Stimulated activated CD8-positive, alpha-beta memory T cell treated with anti-CD3 and anti-CD28 coated beads, Interleukin-15, amount 100 ng/mL, for 1 hour (primary cell): ENCODE measurements at places on chromosomes 11 and 22.

GRCh38 chr22:45452565-45453379 lies 39.3 kb downstream of the RIBC2 start:
- DNase-seq, result no peak

- DNase-seq, result no peak
Measured at GRCh38 chr11:127044535-127044934, 44.0 kb upstream of the KIRREL3 start.

DNA sequence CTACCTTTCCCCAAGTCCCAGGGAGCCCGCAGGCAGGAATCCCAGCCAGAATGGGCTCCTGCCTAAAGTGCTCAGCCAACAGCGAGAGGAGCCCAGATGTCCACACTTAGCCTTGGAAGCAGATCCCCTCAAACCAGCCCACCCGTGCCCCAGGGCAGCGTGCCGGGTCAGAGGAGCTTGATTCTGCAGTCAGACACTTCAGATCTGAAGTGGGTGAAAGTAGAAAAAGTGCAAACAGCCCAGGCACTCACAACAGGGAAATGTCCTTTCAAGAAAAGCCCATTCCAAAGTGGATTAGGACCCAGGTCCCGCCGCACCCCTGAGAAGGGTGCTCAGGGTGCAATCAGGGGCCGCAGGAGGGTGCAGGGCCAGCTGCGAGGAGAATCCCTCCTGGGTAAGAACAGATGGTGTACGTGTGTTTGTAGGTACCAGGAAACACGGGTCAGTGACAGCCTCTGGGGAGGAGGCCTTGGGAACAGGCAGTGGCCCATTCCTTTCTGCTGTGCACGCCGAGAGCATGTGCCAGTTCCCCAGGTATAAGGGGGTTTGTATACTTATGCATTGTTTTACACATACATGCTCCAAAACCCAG lies 17.7 kb downstream of the ELFN2 start:
- DNase-seq, result no peak

DNA sequence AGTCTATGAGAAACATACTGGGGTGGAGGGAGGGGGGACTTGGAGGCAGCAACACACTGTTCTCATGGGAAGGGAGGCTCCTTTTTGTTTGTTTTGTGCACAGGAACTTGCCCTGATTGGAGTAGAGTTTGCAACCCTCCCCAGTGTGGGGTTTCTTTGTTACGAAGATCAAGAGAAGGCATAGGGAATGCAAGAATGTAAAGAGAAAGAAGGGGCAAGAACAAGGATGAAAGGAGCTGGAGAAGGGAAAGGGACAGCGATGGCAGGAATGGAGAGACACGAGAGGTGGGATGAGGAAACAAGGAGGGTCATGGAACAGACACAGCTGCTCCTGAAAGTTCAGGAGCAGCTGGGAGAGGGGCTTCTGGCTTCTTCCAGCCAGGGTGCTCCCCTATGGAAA lies 611.7 kb downstream of the NTM start:
- no peak for DNase-seq

DNA sequence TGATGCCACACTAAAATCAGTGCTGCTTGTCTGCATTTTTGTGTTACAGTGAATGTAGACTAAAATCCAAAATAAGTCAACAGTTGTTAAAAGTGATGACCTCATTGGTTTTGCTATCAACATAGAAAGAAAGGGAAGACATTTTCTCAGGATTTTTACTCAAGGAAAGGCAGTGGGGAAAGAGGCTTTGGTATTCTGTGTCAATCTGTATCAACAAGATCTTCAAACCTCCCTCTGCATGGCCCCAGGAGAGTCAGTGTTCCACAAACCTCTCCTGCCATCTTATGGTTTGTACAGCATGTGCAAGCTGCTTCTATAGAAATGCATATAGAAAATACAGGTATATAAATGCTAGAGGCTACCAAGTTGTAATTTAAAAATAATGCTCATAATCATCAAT lies 13.8 kb upstream of the OR51M1 start:
- no peak for DNase-seq

DNA sequence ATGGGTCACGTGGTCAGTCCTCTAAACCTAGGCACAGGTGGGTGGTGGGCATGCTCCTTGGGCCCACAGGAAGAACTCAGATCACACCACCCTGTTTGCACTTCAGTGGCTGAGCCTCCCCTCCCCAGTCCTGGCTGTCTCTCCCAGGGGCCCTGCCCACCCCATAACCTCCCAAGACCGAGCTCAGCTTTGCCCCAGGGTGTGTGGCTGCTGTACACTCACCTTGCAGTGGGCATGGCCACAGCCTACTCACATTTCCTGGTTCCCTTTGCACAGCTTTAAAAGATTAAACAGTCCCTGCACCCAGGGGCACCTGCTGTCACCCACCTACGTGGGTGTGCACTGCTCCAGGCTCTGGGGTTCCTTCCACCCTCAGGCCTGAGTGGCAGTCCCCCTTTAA lies 13.8 kb downstream of the TRIOBP start:
- DNase-seq, result no peak

- DNase-seq, result no peak
Measured at GRCh38 chr11:62398011-62398994, 20.5 kb upstream of the SCGB1A1 start.

DNA sequence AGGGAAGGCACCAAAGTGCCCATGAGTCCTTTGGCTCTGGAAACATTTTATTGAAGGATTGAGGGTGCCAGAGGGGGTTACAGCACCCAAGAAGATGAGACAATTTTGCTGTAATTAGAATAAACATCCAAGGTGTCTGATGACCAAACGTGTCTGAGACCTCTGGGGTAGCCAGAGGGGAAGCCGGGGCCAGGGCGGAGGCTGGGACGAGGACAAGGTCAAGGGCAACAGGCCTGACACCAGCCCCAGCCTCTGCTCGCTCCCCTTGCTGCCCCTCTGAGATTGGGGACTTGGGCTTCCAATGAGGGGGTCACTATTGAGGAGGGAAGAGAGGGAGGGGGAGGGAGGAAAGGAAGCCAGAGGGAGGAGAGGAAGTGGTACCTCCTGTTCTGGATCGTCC lies 25.6 kb downstream of the TMPRSS6 start:
- DNase-seq, result no peak

- DNase-seq, result no peak
Measured at GRCh38 chr11:59145534-59145933, 2.9 kb downstream of the FAM111A start.

DNA sequence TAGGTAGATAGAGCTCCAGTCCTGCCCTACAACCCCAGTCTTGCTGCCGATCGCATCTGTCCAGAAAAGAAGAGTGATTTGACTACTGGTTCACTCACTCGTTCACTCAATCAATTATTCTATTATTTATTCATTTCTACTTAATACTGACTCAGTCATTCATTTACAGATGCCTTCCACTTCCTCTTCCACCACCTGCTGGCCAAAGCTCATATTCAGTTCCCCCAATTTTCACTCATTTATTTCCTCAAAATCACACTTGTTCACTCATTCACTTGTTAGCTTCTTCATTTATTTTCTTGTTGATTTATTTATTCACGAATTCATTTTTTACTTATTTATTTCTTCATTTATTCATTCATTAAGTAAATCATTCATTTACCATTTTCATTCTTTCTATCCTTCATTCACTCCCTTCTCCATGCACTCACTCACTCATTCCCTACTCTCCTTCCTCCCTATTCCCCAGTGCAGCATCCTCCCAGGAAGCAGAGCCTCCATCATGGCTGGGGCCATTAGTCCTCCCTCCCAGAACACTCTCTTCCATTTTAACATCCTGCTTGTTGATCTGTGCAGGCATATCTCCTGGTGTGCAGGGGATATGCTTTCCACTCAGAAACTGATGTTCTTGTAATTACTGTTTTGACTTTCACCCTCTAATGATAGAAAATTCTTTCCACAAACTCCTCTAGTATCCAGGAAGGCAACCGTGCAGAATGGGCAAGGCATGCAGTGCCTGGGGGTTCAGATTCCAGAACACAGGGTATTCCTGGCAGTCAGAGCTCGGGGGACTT lies 281.0 kb downstream of the TENM4 start:
- DNase-seq, result no peak

DNA sequence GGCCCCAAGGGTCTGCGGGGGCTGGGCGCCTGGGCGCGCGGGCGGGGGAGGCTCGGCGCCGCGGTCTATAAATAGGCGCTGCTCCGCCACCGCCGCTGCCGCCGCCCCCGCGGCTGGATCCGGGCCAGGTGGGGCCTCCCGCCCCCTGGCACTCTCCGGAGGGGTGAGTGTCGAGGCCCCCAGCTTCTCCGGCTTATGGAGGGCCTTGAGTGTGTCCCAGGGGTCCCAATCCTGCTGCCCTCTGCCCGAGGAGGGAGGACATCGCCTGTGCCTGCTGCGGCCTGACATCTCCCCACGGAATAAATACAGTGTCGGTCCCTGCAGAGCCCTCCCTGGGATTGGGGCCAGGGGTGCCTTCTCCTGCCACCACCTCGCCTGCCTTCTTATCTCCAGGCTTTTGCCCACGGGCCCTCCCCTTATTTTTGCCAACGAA lies 4.3 kb upstream of the GP1BB start:
- DNase-seq, result no peak

- no peak for DNase-seq
Measured at GRCh38 chr11:96622026-96622634, 232.3 kb downstream of the JRKL start.

- peak; percentile 41 for DNase-seq
Measured at GRCh38 chr22:20080445-20080775, 369 bp downstream of the DGCR8 start.

DNA sequence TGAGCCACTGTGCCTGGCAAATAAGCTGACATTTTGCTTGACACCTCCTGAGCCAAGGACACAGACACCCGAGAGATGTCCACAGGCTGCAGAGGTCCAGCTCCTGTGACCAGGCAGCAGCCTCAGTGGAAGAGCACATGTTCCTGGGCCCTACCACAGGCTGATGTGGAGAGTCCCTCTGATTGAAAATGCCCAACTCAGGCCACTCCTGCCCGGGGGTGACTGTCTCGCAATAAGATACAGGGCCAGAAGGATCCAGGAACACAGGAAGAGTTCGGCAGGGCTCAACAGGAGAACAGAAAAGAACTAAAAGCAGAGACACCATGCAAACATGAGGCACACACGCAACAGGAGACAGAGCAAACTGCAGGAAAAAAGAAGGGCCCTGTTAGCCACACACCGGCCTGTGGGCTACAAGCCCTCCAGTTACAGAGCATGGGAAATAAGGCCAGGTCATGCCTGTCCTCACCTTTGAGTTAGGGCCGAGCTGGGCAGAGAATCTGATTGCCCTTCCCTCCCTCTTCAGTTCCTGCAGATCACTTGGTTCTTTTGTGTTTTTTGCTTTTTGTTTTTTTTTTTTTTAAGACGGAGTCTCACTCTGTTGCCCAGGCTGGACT lies 28.3 kb upstream of the MALAT1 start:
- no peak for DNase-seq

- no peak for DNase-seq
Measured at GRCh38 chr11:15497366-15497765, 382.6 kb downstream of the INSC start.

- no peak for DNase-seq
Measured at GRCh38 chr11:33959855-33960400, 68.1 kb upstream of the LMO2 start.

DNA sequence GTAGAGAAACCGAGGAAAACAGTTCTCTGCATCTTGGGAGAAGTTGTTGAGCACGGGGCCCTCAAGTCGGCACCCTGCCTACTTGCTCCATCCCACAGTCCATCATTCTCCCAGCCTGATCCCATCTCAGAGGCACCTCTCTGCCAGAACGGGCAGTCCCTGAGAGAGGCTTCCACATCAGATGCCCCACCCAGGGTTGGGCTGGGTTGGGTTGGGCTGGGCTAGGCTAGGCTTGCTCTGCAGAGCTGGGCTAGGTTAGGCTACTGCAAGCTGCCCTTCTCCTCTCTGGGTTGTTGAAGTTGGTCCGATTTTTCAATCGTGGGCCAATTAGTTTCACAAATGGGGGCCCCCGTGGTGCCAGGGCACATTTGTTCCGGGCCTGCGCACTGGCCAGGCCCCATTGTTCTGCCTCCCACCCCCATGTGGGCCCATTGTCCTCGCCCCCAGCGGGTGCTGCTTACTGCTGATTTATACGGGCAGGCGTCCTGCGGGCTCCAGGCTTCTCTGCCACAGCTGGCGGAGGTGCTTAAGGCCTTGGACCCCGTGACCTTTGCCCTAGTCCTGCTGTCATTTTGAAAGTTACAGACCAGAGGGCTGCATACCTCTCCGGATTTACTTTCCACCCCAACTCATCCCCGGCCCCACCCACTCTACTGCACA lies 63.7 kb upstream of the NNMT start:
- DNase-seq, result no peak

DNA sequence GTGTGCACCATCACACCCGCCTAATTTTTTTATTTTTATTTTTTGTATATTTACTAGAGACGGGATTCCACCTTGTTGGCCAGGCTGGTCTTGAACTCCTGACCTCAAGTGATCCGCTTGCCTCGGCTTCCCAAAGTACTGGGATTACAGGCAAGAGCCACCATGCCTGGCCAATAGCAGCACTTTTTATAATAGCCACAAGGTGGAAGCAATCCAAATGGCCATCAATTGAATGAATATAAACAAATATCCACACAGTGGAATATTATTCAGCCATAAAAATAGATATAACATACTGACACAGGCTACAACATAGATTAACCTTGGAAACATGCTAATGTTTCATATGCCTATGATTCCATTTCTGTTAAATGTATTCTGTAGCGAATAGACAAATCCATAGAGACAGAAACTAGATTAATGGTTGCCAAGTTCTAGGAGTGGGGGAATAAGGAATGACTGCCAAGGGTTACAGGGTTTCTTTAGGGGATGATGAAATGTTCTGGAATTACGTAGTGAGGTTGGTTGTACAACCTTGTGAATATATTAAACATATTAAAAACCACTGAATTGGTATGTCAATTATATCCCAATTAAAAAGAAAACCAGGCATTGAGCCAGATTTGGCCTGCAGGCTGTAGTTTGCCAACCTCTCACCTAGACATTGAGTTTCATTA lies 4.8 kb downstream of the VPS51 start:
- no peak for DNase-seq

GRCh38 chr11:59600234-59600633 lies 15.3 kb downstream of the OSBP start:
- DNase-seq, result no peak

GRCh38 chr11:128832121-128832497 lies 35.0 kb downstream of the KCNJ1 start:
- DNase-seq, result no peak

DNA sequence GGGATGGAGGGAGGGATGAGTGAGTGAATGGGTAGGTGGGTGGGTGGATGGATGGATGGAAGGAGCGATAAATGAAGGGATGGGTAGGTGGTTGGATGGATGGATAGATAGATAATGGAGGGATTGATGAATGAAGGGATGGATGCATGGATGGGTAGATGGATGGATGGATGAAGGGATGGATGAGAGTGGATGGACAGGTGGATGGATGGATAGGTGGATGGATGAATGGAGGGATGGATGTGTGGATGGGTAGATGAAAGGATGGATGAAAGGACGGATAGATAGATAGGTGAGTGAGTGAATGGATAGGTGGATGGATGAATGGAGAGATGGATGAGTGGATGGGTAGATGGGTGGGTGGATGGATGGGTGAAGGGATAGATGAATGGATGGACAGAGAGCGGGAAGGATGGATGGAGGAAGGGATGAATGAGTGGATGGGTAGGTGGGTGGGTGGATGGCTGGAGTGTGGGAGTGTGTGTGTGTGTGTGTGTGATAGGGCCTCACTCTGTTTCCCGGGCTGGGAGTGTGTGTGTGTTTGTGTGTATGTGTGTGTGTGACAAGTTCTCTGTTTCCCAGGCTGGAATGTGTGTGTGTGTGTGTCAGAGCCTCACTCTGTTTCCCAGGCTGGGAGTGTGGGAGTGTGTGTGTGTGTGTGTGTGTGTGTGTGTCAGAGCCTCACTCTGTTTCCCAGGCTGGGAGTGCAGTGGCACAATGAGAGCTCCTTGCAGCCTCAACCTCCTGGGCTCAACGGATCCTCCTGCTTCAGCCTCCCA lies 2.1 kb upstream of the PRR33 start:
- DNase-seq, result no peak
